ENCODE measurements at places on chromosomes 3 and 15. TPM values are rescaled to one million over a fixed set of nuclear protein-coding genes. Genes with fewer than 3 reads are reported as not detected.

- no peaks in the 10 kb centered on the region for H3K27me3 ChIP-seq
- H3K4me1 ChIP-seq: no peaks in the 10 kb centered on the region
- H3K4me3 ChIP-seq: no peak overlapping the region
- H3K36me3 ChIP-seq: no peaks in the 10 kb centered on the region
- no peak for DNase-seq
- H3K27ac ChIP-seq: no peak overlapping the region
These were observed 168.0 kb upstream of the STT3B start for GRCh38 chr3:31364711-31365110.

ST8SIA2 gene
- not detected for total RNA-seq

DNA sequence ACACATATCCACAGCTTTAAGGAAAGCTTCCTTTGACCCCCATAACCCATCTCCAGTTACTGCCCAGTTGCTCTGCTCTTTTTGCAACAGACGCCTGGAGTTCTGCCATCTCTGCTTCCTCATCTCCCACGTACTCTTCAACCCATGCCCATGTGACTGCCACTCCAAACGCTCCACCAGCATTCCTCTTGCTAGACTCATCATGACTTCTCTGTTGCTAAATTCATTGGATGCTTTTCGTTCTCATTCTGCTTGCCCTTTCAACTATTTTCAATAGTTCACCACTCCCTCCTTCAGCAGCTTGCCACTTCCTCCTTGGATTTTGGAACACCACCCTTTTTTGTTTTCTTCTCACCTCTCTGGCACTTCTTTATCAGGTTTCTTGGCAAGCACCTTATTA is 2.7 kb upstream of the KNSTRN start:
- H3K27ac ChIP-seq: no peak overlapping the region
- no peak overlapping the region for H3K4me3 ChIP-seq
- H3K36me3 ChIP-seq: peaks cover 10% of the 10 kb centered on the region

GRCh38 chr3:129621626-129622225 is 15.2 kb upstream of the PLXND1 start:
- H3K36me3 ChIP-seq: no peaks in the 10 kb centered on the region
- peaks cover 8% of the 10 kb centered on the region for H3K4me1 ChIP-seq
- no peaks in the 10 kb centered on the region for H3K27me3 ChIP-seq
- DNase-seq: no peak
- H3K27ac ChIP-seq: no peak overlapping the region

- H3K4me1 ChIP-seq: peaks cover 31% of the 10 kb centered on the region
- peaks cover 52% of the 10 kb centered on the region for H3K27me3 ChIP-seq
- no peaks in the 10 kb centered on the region for H3K36me3 ChIP-seq
- H3K4me3 ChIP-seq: peak within 1 kb of the TSS; percentile 69
- H3K27ac ChIP-seq: no peak within 1 kb of the TSS
These were observed at the start of gene SHC4 for GRCh38 chr15:48963524-48964113. SHC4 (minus strand) TSS chr15:48963919; CDS start chr15:48963015, 904 bp downstream.

SLC15A2 gene
- total RNA-seq: 1.5 TPM

- peaks cover 30% of the 10 kb centered on the region for H3K4me1 ChIP-seq
- H3K27ac ChIP-seq: no peak overlapping the region
- H3K4me3 ChIP-seq: no peak overlapping the region
- no peak for DNase-seq
- H3K27me3 ChIP-seq: no peaks in the 10 kb centered on the region
These were observed 14.9 kb downstream of the ATP13A3 start for GRCh38 chr3:194471863-194472262.

GRCh38 chr15:48470096-48470495 is 138.9 kb downstream of the DUT start:
- H3K27ac ChIP-seq: no peak overlapping the region
- no peaks in the 10 kb centered on the region for H3K36me3 ChIP-seq
- H3K27me3 ChIP-seq: no peaks in the 10 kb centered on the region
- H3K4me1 ChIP-seq: no peaks in the 10 kb centered on the region
- H3K4me3 ChIP-seq: no peak overlapping the region

DNA sequence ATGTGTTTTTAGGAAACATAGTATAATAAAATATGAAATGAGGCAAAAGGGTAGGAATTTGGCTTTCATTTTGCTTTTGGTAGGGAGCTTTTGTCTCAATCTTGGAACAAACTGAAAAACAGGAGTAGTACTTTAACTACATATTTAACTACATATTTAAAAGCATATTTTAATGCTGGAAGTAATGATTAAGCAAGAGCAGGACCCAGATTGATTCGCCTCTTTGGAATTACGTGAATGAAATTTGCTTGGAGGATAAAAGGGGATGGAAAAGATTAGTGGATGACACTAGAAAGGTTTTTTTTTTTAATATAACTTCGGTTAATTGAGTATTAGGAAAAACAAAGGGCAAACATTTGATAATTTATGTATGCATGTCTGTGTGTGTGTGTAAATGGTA is 11.2 kb upstream of the TMEM212 start:
- no peak for DNase-seq
- peaks cover 6% of the 10 kb centered on the region for H3K27me3 ChIP-seq
- no peak overlapping the region for H3K4me3 ChIP-seq
- no peaks in the 10 kb centered on the region for H3K4me1 ChIP-seq
- no peaks in the 10 kb centered on the region for H3K36me3 ChIP-seq
- H3K27ac ChIP-seq: no peak overlapping the region

DNA sequence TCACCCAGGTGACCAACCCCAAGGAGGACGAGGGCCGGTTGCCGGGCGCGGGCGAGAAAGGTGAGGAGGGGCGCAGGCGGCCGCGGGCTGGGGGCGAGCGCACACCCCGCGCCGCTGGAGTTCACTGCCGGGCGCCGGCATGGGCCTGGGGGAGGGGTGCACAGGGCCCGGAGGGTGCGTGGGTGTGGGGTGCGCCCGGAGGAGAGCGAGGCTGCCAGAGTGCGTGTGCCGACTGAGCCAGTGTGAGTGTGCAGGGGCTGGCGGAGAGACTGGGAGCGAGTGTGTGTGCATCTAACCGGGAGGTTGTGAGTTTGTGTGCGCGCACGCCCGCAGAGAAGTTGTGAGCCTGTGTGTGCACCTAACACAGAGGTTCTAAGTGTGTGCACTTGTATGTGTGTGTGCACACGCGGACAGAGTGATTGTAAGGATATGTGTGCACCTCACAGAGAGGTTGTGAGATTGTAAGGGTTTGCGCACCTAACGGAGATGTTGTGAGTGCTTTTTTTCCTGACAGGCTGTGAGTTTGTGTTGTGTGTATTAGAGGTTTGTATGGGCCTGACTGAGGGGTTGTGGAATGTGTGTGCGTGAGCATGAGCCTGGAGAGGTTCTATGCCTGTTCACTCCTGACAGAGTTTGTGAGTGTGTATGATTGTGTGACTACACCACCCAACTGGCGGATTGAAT is 681 bp downstream of the CTDSPL start:
- peaks cover 2% of the 10 kb centered on the region for H3K27me3 ChIP-seq
- H3K4me3 ChIP-seq: peak overlapping the region; percentile 73
- DNase-seq: peak; percentile 54
- no peak overlapping the region for H3K27ac ChIP-seq
- no peaks in the 10 kb centered on the region for H3K36me3 ChIP-seq

SLC51A gene
- not detected for total RNA-seq

- peaks cover 31% of the 10 kb centered on the region for H3K27me3 ChIP-seq
- H3K4me1 ChIP-seq: peaks cover 7% of the 10 kb centered on the region
- H3K4me3 ChIP-seq: no peak overlapping the region
These were observed 5.5 kb downstream of the ARHGEF26 start for GRCh38 chr3:154126651-154127050.

GRCh38 chr15:68220489-68220888 is 9.0 kb downstream of the CLN6 start:
- no peaks in the 10 kb centered on the region for H3K27me3 ChIP-seq
- H3K27ac ChIP-seq: no peak overlapping the region

TTLL13 gene
- 0.15 TPM for total RNA-seq

DNA sequence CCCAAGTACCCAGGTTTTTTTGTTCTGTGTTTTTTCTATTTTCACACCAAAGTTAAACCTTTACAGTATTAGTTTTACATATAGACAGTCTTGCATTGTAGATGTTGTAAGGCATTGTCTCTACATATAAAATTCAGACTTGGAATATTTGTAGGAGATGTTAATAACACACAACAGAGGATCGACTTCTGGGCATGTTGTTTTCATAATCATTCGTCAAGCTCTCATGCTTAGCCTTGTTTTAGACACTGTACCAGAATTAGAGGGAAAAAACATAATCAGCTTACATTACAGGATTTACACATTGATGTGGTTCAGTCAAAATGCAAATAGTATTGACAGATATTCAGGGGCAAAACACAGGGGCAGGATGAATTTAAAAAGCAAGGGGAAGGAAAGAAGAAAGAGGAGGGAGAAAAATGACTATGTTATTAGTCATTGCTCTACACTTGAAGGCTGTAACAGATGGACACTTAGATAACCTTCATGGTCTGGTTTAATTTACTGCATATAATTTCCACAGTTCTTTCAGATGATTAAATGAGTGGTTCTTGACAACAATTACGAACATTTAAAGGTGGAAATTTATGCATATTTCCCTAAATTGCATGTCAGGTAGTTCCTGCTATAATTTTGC is 7.5 kb downstream of the CMSS1 start:
- H3K36me3 ChIP-seq: peaks cover 8% of the 10 kb centered on the region
- DNase-seq: no peak
- no peak overlapping the region for H3K4me3 ChIP-seq

NME9 gene
- total RNA-seq: 2.4 TPM

- H3K4me1 ChIP-seq: peaks cover 74% of the 10 kb centered on the region
- no peak overlapping the region for H3K4me3 ChIP-seq
- H3K36me3 ChIP-seq: peaks cover 66% of the 10 kb centered on the region
- DNase-seq: peak; percentile 66
These were observed 600.8 kb downstream of the FOXP1 start for GRCh38 chr3:70982700-70983140.

- no peak overlapping the region for H3K27ac ChIP-seq
- DNase-seq: no peak
- H3K4me1 ChIP-seq: no peaks in the 10 kb centered on the region
- no peak overlapping the region for H3K4me3 ChIP-seq
- no peaks in the 10 kb centered on the region for H3K36me3 ChIP-seq
These were observed 34.1 kb upstream of the NR2C2 start for GRCh38 chr3:14913071-14913925.

CALML4 gene
- 8.5 TPM for total RNA-seq

GPR149 gene
- total RNA-seq: not detected

- no peak overlapping the region for H3K4me3 ChIP-seq
- DNase-seq: no peak
- H3K36me3 ChIP-seq: peaks cover 1% of the 10 kb centered on the region
- no peak overlapping the region for H3K27ac ChIP-seq
- H3K4me1 ChIP-seq: no peaks in the 10 kb centered on the region
These were observed 19.2 kb upstream of the GSK3B start for GRCh38 chr3:120113128-120114116.

DNA sequence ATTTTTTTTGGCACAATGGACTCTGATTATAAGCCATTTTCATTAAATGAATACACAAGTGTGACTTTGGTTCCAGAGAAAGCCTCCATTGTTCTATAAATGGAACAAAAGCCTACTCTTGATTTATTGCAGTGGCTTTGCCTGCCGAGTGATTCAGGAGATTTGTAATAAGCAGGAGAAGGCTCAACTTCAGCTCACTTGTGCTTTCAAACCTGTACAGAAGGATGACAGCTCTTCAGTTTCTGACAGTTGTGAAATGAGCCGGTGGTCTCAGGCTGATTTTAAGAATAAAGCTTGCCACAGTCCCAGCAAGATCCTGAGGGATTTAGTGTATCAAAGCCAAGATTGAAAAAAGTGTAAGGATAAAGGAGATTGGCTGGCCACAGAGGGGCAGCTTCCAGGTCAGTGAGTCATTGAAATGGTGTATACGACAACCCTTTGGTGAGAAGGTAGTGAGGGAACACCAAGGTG is 438.8 kb upstream of the TGFBR2 start:
- no peak overlapping the region for H3K27ac ChIP-seq
- no peak for DNase-seq
- H3K4me1 ChIP-seq: no peaks in the 10 kb centered on the region
- H3K4me3 ChIP-seq: no peak overlapping the region

GRCh38 chr3:17936736-17937480 is 194.5 kb upstream of the TBC1D5 start:
- H3K4me1 ChIP-seq: no peaks in the 10 kb centered on the region
- DNase-seq: no peak
- no peak overlapping the region for H3K27ac ChIP-seq
- H3K4me3 ChIP-seq: no peak overlapping the region
- peaks cover 8% of the 10 kb centered on the region for H3K27me3 ChIP-seq
- no peaks in the 10 kb centered on the region for H3K36me3 ChIP-seq

- no peak for DNase-seq
- H3K36me3 ChIP-seq: peaks cover 10% of the 10 kb centered on the region
- H3K27me3 ChIP-seq: no peaks in the 10 kb centered on the region
- no peak overlapping the region for H3K4me3 ChIP-seq
- H3K4me1 ChIP-seq: no peaks in the 10 kb centered on the region
- no peak overlapping the region for H3K27ac ChIP-seq
These were observed 22.4 kb downstream of the PLEKHO2 start for GRCh38 chr15:64864068-64864467.

GRCh38 chr15:64810497-64811326 is 14.7 kb downstream of the PIF1 start:
- no peak for DNase-seq
- H3K27me3 ChIP-seq: no peaks in the 10 kb centered on the region
- H3K27ac ChIP-seq: no peak overlapping the region
- peaks cover 3% of the 10 kb centered on the region for H3K4me1 ChIP-seq
- no peak overlapping the region for H3K4me3 ChIP-seq

- no peak overlapping the region for H3K4me3 ChIP-seq
- peaks cover 44% of the 10 kb centered on the region for H3K36me3 ChIP-seq
- no peaks in the 10 kb centered on the region for H3K4me1 ChIP-seq
- no peak overlapping the region for H3K27ac ChIP-seq
These were observed 73.0 kb downstream of the UQCC5 start for GRCh38 chr3:52609316-52609815.

FGD5 gene
- total RNA-seq: not detected

FBXO40 gene
- total RNA-seq: not detected

GRCh38 chr3:81395739-81396513 is 365.5 kb downstream of the GBE1 start:
- H3K27ac ChIP-seq: no peak overlapping the region
- no peak overlapping the region for H3K4me3 ChIP-seq
- DNase-seq: no peak
- no peaks in the 10 kb centered on the region for H3K36me3 ChIP-seq

DNA sequence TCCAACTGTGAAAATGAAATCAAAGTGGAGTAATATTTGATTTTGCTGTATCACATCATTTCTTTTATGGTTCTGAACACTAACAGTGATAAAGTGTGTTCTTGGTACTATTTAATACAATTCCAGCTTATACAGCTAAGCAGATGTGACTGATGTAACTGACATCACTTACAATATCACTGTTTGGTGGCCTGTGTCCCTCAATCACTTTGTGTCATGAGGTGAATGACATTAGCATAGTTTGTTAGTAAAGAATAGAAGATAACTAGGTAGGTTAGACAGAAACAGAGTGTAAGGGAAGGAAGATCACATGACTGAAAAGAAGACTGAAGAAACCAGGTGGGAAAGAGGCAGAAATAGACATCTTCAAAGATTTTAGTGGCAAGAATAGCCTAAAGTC is 138.7 kb downstream of the AQP9 start:
- no peak overlapping the region for H3K27ac ChIP-seq
- H3K4me1 ChIP-seq: no peaks in the 10 kb centered on the region
- H3K27me3 ChIP-seq: no peaks in the 10 kb centered on the region
- no peaks in the 10 kb centered on the region for H3K36me3 ChIP-seq

CHRM5 gene
- not detected for total RNA-seq

All from activated naive CD4-positive, alpha-beta T cell treated with anti-CD3 and anti-CD28 coated beads for 36 hours (primary cell).